Vagina (tissue), 2 donors: ENCODE measurements at places on chromosomes 12 and 14.

DNA sequence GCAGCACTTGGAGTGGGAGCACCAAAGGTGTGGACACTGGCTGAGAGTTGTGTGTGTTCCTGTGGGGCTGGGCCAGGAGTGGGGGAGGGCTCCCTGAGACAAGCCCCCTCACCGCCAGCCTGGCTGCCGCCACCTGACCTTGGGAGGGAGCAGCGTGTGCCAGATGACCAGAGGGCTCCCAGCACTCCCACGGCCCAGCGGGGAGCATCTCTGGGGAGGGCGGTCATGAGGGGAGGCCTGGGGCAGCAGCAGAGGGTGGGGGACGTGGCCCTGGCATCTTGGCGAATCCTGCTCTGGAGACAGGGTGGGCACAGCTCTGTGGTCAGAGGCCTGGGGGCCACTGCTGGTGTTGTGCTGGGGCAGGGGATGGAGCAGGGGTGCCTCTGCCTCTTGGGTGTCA is 10.7 kb downstream of the CEP170B start:
- DNase-seq: no peak

- no peak for DNase-seq
These were observed 631 bp downstream of the PPM1H start for GRCh38 chr12:62934239-62934798.

DNA sequence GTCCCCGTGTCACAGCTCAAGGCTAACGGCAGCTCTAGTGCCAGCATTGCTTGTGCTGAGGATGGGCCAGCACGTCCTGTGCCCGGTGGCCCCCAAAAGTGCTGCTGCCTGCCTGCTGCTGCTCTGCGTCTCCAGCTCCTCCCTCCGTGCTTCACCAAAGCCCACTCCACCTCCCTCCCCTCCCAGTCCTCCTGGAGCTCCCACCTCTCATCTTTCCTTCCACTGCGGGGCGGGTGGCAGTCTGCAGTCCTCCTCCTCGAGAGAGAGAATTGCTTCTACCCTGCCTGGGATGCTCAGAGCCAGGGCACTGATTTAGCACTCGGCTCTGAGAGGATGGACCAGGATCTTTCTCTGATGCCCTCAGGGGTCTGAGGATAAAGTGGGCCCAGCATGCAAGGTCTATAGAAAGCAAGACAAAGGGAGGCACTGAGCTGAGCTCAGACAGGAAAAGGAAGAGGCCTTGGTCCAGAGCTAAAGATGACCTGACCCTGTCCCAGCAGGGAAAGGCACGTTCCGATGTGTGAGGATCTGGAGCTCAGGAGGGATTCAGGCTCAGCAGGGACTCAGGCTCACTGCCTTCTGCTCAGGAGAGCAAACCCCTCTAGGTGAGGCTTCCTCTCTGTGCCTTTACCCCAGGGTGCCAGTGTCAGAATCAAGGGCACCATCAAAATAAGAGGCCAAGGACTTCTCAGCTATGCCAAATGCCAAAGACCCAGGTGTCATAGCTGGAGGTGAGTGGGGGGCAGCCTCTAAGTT is 113.1 kb upstream of the FKBP4 start:
- DNase-seq: peak; percentile 65

DNA sequence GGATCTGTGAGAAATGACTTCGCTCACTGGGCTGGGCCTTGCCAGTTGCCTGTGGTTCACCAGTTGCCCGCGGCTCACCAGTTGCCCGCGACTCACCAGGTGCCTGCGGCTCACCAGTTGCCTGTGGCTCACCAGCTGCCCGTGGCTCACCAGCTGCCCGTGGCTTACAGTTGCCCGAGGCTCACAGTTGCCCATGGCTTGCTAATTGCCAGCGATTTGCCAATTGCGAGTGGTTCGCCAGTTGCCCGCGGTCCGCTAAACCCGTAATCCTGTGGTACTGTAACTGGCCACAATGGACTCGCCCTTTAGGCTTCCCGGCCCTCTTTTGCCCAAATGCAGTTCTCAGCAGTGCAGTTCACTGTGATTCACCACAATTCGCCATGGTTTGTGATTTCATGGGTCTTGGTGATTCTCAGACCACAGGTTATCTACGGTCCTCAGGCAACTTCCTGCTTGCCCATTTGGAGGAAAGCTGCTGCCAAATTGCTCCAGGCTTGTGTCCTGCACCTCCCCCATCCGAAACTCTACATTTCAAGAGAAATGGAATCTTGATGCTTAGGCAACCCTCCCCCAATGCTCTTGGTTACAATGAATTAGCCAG is 15.0 kb upstream of the MEG3 start:
- DNase-seq: no peak
